Activated CD4-positive, alpha-beta T cell treated with anti-CD3 and anti-CD28 coated beads for 24 hours (primary cell): ENCODE measurements at places on chromosomes 2 and 18.

- DNase-seq = no peak
Observed at GRCh38 chr2:102276549-102277201, 34.7 kb upstream of the IL1RL1 start.

- no peak for DNase-seq
Observed at GRCh38 chr2:161044921-161045320, 115.3 kb upstream of the TANK start.

DNA sequence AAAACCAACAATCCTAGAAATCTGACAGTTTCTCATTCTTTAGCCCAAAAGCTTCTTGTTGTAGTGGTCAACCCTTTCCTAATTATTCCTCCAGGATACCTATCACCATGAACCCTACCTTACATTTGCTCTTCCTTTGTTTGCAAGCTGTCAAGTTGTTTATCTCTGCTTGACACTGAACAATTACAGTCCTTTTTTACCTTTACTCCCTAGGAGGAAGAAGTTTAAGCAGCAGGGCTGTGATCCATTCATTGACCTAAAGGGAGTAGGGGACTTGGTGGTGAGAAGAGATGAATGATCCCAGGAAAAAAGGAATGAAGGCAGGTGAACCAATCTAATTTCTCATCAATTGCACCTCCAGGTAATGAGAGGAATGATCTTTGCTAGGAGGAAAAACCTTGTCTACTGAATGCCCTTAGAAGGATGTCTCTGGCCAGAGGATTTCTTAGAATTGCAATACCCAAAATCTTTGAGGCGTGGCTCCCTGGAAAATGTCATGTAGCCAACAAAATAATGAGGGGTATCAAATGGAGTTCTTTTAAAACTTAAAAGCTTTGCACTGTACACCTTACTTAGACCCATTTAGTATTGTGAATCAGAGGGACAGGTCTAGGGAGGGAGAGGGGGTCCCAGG lies 47.7 kb downstream of the MREG start:
- DNase-seq = no peak

- peak; percentile 69 for DNase-seq
Observed at GRCh38 chr2:74834792-74835755, 1.1 kb downstream of the HK2 start.

- DNase-seq = no peak
Observed at GRCh38 chr2:190271783-190272456, 47.7 kb downstream of the HIBCH start.

- DNase-seq = no peak
Observed at GRCh38 chr2:88521445-88522073, 69.1 kb upstream of the FOXI3 start.

DNA sequence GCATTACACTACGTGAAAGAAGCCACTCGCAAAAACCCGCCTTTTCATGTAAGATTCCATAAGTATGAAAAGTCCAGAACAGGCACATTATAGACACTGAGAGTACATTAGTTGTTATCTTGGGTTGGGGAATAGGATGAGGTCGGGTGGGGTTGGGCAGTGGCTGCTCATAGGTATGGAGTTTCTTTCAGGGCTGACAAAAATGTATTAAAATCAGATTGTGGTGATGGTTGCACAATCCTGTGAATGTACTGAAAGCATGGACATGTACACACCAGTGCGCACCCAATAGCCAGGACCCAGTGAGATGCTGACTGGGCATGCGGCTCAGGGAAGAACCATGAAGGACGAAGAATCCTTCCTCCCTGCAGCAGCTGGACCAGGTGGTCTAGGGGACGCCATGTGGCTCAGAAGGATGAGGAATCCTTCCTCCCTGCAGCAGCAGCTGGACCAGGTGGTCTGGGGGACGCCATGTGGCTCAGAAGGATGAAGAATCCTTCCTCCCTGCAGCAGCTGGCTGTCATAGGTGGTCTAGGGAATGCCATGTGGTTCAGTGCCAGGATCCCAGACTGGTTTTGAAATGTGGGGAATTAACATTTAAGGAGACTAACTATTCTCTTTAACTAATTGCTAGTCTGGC lies 50.1 kb downstream of the MBP start:
- DNase-seq = no peak

DNA sequence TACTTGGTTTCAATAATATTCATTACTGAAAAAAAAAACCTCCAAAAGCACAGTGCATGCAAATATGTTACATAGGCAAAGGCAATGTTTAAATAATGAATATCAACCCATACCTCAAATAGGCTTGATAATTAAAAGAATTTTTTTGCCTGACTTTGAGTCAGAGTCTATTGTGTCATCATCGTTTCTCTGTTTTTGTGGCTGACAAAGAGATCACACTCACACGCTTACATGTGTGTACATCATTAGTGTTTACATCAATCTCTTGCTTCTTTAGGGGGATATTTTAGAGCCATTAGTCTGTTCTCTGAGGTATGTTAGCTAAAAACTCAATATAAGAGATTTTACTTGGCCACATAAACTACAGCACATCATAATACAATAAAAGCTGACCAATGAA lies 150.3 kb upstream of the MMADHC start:
- no peak for DNase-seq

GRCh38 chr2:183010112-183010511 lies 28.1 kb downstream of the NCKAP1 start:
- DNase-seq = no peak

DNA sequence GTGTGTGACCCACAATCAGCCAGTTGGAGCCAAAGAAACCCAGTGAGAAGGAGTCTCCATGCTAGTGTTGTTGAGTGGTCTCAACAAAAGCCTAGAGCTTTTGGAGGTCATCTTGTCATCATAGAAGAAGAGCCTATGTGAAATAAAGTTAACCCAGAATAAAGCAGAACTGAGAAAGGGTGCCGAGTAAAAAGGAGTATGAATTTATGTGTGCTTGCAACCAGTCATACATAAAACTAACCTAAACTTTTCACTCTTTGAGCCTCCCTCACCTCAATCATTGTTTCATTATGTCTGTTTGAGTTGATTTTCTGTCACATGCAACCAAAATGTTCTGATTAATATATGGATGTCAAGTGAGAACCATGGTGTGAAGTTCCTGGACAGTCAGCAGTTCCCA lies 599.3 kb upstream of the ZEB2 start:
- DNase-seq = no peak

DNA sequence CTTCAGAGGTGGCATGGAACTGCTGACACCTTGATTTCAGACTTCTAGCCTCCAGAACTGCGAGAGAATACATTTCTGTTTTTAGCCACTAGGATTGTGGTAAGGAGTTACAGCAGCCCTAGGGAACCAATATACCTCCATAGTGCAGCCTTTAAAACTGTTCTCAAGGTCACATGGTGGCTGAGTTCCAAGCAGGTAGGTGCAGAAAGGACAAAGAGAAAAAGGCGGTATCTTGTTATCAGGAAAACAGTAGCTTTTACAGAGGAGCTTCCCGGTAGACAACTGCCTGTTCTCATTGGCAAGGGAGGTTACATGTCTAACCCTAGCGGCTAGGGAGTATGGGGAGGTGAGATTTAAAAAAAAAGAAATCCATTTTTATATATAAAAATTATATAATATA lies 96.2 kb upstream of the BCL2L11 start:
- no peak for DNase-seq

- peak; percentile 1 for DNase-seq
Observed at GRCh38 chr2:22904126-22904684, 480.8 kb upstream of the KLHL29 start.

DNA sequence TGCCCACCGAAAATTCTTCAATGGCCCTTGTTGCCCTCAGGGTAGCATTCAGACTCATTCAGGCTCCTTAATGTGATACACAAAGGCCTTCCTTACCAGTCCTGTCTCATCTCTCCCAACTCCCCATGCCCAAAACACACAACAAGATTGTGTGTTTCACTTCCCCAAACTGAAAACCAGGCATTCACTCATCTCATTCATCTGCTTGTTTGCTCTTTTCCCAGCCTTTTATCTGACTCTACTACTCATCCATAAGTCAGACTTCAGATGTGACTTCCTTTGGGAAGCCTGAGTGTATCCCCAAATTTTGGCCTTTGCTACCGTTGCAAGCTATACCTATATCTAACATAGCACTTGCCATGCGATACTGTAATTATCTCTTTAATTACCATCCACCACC lies 9.7 kb upstream of the SLC39A10 start:
- DNase-seq = no peak

DNA sequence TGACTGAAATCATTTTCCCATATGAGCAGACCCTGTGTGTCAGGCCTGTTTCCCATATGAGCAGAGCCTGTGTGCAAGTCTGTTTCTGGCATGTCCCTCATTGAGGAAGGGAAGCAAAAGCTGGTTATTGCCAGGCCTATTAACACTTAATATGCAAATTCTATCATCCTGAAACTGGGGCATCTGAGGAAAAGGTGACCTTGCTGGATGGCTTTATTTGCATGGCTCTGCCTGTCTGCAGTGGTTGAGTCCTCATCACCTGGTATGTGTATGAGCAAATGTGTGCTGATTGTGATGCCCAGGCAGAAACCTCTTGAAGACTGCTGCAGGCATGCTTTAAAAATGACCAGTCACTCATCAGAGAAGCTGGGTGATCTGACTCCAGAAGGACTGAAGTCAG lies 31.2 kb downstream of the EIF4E2 start:
- DNase-seq = no peak

- no peak for DNase-seq
Observed at GRCh38 chr2:236888794-236889780, 196.6 kb upstream of the COPS8 start.

DNA sequence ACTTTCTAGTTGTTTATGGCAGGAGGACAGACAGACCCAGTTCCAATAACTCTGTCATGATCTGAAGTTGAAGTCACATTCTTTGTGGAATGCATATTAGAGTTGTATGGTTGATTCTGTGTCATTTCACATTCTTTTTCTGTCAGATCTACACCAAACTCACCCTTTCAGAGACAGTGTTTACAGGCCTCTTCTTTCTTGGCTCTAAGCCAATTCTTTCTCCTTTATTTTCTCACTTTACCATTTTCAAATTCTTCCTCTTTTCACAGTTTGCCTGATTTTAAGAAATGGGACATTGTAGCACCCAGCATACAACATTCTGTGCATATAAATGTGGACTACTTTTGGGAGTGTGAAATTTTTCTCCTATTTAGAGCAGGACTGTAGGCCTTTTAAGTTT lies 103.7 kb downstream of the CCDC85A start:
- DNase-seq = no peak

DNA sequence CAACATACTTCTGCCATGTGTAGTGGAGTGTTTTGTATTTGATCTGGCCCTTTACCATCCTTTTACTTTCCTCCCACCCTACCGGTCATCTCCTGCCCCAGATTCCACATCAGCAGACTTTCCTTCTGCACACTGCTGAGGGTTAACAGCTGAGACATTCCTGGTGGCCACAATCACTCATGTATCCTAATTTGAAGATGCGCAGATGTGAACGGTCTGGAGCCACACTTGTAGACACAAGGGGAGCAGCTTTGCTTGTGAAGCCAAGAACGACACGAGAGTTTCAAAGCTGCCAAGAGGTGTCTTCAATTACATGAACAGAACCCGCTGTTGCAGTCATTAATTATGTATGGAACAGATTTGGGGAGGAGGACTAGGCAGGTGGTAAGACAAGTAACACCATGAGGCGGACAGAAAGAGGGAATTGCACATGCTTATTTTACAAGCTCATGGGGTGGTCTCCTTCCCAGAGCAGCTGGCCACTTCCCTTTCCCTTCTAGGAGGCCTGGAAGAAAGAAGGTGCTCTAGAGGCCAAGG lies 260.7 kb upstream of the KLHL29 start:
- DNase-seq = no peak
